ENCODE measurements at places on chromosomes 7 and 10.

- peak; percentile 59 for DNase-seq
Measured at GRCh38 chr7:130961128-130961601, 227.2 kb upstream of the KLF14 start.

DNA sequence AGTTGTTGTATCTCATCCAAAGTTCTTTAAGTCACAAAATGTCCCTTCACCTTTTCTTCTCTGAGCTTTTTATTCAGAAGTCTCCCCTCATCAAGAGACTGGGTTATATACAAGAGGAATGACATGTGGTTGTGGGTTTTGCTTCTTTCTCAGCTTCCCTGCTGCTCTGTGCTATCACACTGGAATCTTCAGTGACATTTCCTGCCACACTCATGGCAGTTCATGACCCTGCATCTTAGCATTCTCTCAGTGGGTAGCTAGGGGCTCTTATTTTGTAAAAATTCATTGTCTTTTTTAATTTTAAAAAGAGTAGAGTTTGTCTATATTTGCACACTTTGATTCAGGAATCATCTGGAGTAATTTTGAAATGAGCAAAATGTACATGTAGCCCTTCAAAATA is 236.9 kb upstream of the TMEM229A start:
- DNase-seq = no peak

DNA sequence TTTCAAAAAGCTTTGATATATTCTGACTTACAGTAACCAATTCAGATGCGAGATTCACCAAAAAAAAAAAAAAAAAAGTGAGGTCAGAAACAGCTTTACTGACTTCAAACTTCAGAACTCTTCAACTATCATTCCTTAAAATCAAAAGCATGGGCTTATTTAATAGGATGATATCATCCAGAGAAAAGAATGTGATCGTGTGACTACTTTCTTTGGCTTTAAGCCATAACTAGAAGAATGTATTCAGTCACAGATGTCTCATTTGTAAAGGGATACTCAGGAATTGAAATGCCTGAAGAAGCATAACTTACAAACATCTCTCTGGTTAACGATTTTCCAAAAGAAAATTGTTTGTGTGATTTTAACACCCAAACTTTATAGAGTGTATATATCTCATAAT is 11.5 kb downstream of the TPK1 start:
- DNase-seq = no peak

DNA sequence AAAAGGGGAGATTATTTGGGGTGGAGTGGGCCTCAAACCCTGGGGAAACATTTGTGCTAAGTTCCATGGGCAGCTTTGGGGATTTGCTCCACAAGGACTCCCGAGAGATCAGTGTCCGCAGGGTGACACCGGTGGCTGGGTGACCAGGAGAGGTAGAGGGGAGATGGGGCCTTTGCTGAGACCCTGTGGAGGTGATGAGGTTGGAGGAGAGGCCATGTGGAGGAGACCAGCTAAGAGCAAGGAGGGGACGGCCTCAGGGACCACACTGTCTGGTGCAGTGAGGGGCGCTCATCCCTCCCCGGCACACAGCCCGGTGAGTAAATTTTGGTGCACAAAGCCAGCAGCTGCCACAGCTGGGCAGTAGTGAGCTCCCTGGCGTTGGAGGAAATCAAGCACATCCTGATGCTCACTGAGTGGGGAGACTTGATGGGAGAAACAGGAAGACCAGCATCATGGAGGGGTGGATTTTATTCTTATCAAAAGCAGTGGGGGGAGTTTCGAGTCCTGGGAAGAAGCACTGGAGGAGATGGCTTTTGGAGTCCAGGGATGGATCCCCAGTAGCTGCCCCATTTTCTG is 20.2 kb upstream of the ELFN1 start:
- DNase-seq = no peak

DNA sequence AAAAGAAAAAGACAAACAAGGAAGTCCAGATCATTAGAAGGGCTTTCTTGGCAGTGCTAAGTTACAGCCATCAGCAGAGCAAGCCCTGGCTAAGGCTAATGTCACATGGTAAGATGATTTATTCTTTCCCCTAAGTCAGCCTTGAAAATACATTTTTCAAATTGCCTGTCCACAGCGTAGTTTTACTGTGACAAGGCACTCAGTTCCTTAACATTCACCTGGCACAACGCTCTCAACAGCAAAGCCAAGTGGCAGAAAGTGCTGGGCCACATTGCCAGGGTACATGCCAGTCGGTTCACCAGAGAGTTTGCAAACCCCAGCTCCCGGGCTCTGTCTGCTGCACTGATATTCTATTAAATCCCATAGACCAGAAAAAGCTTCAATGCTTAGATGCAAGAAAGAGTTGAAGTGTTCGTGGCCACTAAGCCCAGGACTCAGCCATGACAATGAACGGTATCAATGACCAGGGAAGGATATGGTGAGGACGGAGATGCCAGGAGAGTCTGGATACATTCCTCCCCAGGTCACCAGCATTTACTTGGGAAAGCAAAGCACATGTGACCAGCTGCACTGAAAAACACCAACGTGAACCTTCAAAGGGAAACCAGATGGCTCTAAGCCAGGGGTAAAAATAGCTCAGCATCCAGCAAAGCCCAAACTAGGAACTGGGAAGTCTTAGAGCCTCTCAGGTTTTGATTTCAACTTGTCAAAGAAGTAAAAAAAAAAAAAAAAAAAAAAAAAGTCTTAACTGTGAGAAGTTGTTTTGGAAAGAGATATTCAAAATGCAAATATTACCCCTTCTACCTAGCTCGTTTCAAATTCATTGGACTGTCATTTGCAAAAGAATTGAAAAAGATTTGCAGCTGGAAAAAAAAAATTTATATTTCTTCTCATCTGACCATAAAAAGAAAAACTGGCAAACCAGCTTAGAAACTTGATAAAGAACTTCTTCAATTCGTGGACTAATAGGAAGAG is 23.9 kb upstream of the MPP7 start:
- no peak for DNase-seq

DNA sequence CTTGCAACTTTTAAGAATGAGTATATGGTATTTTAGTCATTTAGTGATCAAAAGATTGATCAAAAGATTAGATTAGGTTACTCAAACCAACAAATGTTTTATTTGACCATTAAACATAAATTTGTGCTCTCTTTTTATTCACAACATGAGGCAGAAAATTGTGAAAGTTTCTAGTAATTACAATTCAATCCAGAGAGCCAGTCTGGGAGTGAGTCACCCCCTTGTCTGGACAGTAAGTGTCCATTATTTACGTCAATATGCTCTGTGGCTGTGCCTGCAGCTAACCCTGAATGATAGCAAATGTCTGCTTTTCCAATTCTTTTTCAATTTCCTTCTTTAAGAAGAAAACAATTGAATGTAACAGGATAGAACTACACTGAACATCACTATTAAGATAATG is 27.9 kb downstream of the GNG11 start:
- DNase-seq = no peak

Data from activated naive CD8-positive, alpha-beta T cell treated with anti-CD3 and anti-CD28 coated beads, Interleukin-2, amount 50 U/mL, for 16 hours (primary cell).